Activated CD8-positive, alpha-beta memory T cell treated with anti-CD3 and anti-CD28 coated beads for 1 hour (primary cell): ENCODE measurements at places on chromosomes 3 and 15.

DNA sequence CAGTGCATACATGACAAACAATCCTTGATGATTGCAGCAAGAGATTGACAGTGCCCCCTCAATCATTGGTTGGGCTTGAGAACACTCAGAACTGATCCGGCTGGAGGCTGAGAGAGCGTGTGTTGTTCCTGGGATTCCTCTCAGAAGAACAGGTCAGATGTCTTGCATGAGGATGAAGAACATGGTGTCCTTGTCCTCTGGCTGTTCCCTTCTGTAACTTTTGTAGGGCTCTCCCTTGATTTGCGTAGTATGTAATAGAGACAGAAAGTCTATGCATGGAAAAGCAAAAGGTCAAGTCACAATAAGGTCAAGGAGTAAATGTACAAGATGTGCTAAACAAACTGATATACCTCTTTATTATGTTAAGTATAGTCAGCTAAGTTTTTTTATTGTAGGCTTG lies 8.2 kb downstream of the CHST2 start:
- DNase-seq, result no peak

DNA sequence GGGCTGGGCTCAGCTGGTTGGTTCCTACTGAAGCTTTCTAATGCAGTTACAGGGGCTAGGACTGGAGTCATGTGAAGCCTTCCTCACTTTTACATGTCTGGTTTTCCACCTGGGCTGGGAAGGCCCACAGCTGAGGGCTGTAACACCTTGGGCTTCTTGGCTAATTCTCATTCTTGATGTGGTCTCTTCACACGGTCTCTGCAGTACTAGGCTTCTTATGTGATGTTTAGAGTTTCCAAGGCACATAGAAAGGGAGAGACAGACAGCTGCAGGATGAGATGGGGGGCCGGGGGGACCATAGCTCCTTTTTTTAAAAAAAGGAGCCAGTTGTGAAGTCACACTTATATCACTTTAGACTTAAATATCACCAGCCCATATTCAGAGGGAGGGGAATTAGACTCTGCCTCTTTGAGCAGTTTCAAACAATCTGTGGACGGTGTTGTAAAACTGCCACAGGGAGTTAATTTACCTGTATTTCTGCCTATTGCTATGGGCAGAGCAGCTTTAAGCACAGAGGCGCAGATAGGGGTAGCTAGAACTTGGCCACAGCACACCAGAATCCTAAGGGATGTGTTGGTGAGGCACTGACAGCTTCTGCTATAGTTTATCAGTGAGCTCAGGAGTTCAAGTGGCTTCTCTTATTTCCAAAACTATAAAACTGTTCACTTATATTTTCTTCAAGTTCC lies 46.7 kb downstream of the NKIRAS1 start:
- no peak for DNase-seq

GRCh38 chr15:49296258-49296657 lies 126.2 kb downstream of the GALK2 start:
- no peak for DNase-seq

DNA sequence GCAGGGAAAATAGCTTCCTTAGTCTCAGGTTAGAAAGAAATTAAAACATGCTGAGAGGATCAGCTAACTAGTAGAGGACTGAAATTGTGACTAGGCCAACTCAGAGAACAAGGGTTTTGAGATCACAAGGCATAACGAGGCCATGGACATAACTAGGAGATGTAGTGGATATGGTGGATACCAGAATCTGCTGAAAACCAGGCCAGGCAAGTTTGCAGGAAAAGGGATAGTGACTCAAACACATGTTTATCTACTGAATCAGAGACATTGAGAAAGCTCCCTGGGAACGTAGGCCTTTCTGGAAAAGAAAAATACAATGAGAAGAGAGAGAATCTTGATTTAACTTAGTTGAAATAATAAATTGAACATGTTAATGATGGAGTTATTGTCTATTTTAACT lies 326.5 kb upstream of the GBE1 start:
- no peak for DNase-seq

DNA sequence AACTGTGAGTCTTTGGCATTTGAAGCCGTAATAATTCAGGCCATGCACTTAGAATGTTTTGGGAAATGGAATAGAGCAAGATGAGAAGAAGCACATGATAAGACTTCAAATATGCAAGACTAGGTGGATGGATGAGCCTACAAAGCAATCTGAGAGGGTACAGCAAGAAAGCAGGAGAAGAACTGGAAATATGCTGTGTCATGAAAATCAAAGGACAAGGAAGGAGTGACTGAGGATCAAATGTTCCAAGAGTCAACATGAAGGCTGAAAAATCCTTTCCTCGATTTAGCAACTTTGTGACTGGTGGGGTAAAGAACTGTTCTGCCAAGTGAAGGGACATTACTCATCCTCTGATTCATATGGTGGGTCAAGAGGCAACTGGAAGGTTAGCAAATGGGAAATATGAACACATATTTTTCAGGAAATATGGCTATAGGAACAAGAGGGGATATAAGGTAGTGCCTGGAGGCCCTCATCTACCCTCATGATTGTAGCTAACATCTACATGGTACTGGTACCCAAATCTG lies 803.7 kb upstream of the ARRDC4 start:
- DNase-seq, result no peak

- no peak for DNase-seq
Measured at GRCh38 chr3:71109977-71110285, 473.6 kb downstream of the FOXP1 start.

- no peak for DNase-seq
Measured at GRCh38 chr3:193987186-193987585, 148.8 kb upstream of the HES1 start.

GRCh38 chr15:101184830-101185229 lies 67.0 kb downstream of the CHSY1 start:
- DNase-seq, result no peak

DNA sequence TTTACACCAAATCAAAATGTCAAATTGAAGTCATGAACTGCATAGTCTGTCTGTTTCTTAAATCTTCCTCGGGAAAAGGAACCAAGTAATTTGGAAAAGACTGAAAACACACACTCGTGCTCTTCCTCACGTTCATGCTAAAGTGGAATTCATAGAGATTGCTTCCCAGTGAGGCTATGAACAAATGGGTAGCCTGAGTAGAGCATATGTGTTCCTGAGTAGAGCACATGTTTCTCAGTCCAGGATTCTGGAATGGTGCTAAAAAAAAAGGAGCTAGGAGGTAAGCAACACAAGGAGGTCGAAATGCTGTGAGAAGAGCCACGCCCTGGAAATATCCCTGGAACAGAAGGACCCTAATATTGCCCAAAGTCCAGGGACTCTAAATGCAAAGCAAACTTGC lies 494.2 kb upstream of the THBS1 start:
- no peak for DNase-seq

DNA sequence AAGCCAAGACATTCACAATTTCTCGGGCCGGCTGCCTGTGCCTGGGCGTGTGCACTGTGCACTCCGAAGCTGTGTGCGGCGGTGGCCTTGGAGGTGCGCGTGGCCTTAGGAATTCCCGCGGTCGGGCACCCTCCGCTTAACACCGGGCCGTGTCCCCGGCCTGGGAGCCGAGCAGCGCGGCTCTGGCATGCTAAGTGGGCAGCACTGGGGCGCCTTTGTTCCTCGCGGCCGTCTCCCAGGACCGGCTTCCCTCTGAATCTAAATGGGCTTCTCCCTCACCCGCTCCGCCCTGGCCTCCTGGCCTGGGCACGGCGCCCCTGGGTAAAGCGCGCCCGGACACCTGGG lies 498 bp upstream of the ARNT2 start:
- no peak for DNase-seq

GRCh38 chr3:11536936-11537612 lies 106.6 kb downstream of the VGLL4 start:
- no peak for DNase-seq

DNA sequence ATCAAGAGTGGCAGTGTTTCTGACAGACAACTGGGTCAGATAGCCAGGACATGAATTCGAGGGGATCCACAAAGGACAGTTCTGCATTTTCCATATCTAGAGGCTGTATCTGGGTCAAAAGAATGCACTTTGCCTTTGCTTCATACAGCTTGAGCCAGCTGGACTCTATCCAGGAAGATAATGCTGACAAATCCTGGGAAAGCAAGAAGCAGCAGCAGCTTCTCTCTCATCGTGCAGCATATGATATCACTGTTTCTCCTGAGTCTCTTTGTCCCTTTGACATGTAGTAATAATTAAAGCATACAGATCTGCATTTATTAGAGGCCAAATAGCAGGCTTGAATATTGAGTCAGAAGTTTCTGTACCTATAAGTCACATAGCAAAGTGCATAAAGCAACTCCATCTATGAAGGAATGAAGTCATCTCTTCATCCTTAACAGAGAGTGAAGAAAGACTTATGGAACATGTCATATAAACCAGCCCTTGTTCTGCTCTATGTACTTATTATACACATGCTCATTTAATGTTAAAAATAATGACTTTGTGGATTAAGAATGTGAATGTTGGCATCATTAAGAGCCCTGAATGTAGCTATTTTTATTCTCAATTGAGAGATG lies 236.8 kb upstream of the GBE1 start:
- DNase-seq, result no peak

GRCh38 chr15:59553879-59554735 lies 57.5 kb upstream of the GCNT3 start:
- no peak for DNase-seq

GRCh38 chr3:150344079-150344759 lies 63.9 kb upstream of the TSC22D2 start:
- DNase-seq, result no peak

GRCh38 chr3:139202226-139202958 lies 141.4 kb upstream of the MRPS22 start:
- DNase-seq, result no peak

DNA sequence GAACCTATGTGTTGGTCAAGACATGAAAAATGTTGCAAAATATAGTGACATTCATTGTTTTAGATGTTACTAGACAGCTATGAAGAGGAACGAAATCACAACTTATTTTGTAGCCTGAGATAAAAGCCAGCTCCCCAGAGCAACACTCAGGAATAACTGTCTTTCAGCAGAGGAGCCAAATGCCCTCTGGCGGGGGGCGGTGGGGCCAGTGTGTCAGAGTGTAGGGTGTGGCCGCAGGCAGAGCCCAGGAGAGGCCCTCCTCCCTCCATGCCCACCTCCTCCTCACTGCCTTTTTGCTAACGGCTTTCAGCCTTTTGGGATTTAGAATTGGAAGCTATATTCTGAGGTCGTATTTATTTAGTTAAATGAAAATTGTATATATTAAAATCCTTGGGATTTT lies 16.9 kb downstream of the APOD start:
- no peak for DNase-seq

- no peak for DNase-seq
Measured at GRCh38 chr3:71444028-71444860, 139.3 kb downstream of the FOXP1 start.

DNA sequence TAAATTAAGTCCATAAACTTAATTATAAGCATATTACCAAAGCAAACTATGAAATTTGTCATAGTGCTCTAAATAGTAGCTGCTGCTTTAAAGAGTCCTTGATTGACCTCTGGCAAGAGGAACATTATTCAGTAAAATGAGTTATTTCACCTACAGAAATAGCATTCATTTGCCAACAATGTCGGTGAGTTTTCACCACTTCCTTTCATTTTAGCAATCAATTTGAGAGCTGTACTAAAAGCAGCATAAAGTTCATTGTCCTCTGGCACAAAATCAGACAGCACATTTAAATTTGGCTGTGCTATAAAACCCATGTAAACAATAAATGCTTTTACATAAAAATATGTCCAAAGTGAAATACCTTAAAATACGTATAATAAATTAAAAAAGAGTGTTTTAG lies 1515.7 kb downstream of the SI start:
- DNase-seq, result no peak
